ENCODE measurements at places on chromosomes 7 and 10.

- no peak for DNase-seq
- no peaks in the 10 kb centered on the region for H3K27me3 ChIP-seq
- 0 out of 2 replicates have a peak, but pooled peaks cover 2% of the 10 kb centered on the region for H3K4me1 ChIP-seq
Observed at GRCh38 chr10:30011956-30012647, 47.3 kb downstream of the JCAD start.

- H3K27ac ChIP-seq, result no peak overlapping the region
- H3K36me3 ChIP-seq, result no peaks in the 10 kb centered on the region
- no peak overlapping the region for H3K4me3 ChIP-seq
- DNase-seq, result no peak
- H3K4me1 ChIP-seq, result peaks cover 3% of the 10 kb centered on the region
Observed at GRCh38 chr7:151330661-151331060, 11.0 kb upstream of the NUB1 start.

DNA sequence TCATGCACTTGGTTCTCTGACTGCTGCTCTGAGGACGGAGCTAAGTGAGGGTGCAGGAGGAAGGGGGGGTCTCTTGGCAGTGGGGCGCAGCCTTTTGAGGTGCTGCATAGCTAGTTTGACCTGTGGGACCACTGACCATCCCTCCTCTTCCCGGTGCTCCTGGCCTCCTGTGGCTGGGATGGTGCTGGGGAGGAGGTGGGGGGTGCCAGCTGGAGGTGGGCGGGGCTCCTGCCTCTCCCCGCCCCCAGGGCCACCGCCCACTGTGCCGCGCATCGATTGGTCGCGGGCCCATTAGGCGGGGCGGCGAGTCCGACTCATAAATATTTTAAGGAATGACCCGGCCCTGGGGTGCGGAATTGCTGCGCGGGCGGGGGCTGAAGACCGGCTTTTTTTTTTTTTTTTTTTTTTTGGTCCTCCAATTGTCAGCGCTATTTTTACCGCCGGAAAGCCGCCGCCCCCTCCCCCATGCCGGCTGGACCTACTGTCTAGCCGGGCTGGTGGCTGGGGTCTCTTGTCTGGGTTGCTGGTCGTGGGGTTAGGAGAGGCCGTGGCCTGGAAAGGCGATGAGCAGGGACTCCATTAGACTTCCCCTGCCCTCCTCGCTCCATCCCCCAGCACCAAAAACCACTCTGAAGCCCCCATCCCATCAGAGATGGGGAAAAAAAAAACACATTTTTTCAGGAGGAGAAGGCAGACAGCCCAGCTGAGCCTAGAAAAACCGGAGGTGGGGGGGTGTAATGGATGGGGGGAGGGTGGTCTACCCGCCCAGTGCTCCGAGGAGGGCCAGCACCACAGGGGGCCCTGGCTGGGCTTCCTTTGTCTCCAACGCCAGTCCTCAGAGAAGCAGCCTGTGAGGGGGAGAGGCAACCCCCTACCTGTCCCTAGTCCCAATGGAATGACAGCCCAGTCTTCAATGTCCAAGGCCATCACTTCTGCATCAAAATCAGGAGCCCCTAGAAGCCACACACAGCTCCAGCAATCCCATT lies 6.4 kb downstream of the SH2B2 start:
- peak overlapping the region; percentile 28 for H3K4me3 ChIP-seq
- H3K27me3 ChIP-seq, result peaks cover 2% of the 10 kb centered on the region
- no peaks in the 10 kb centered on the region for H3K36me3 ChIP-seq
- H3K4me1 ChIP-seq, result peaks cover 2% of the 10 kb centered on the region

DNA sequence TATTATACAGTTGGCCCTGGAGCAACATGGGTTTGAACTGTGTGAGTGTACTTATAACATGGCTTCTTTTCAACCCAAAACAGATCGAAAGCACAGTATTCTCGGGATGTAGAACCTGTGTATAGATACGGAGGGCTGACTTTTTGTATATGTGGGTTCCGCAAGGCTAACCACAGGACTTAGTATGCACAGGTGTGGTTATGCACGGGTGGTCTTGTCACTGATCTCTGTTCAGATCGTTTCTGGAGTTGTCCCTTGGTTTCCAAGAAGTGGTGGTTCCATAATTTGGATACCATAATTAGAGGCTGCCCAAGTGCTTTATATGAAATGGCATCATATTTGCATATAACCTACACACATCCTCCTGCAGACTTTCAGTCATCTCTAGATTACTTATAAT lies 10.9 kb upstream of the BHLHA15 start:
- H3K27me3 ChIP-seq, result no peaks in the 10 kb centered on the region
- no peak overlapping the region for H3K4me3 ChIP-seq
- no peaks in the 10 kb centered on the region for H3K4me1 ChIP-seq
- DNase-seq, result no peak
- no peak overlapping the region for H3K27ac ChIP-seq
- H3K36me3 ChIP-seq, result peaks cover 4% of the 10 kb centered on the region

GRCh38 chr10:123398180-123398591 lies 244.0 kb downstream of the BUB3 start:
- no peak for DNase-seq
- no peak overlapping the region for H3K4me3 ChIP-seq
- no peaks in the 10 kb centered on the region for H3K27me3 ChIP-seq
- no peaks in the 10 kb centered on the region for H3K36me3 ChIP-seq
- no peaks in the 10 kb centered on the region for H3K4me1 ChIP-seq
- no peak overlapping the region for H3K27ac ChIP-seq

- peak; percentile 93 for DNase-seq
- H3K36me3 ChIP-seq, result no peaks in the 10 kb centered on the region
- no peak within 1 kb of the TSS for H3K27ac ChIP-seq
- H3K4me3 ChIP-seq, result peak within 1 kb of the TSS; percentile 62
- H3K27me3 ChIP-seq, result peaks cover 37% of the 10 kb centered on the region
Observed at GRCh38 chr10:27745732-27746396, at the start of gene MKX. TSS of gene MKX (minus strand) at chr10:27745819. CDS start at chr10:27743415, 2,404 bp downstream.

- H3K27ac ChIP-seq, result no peak overlapping the region
- no peaks in the 10 kb centered on the region for H3K36me3 ChIP-seq
- H3K4me3 ChIP-seq, result no peak overlapping the region
- DNase-seq, result no peak
- no peaks in the 10 kb centered on the region for H3K27me3 ChIP-seq
Observed at GRCh38 chr10:109959259-109960145, 36.2 kb upstream of the XPNPEP1 start.

GRCh38 chr7:81886211-81886764 lies 116.4 kb upstream of the HGF start:
- no peak overlapping the region for H3K4me3 ChIP-seq
- DNase-seq, result no peak
- H3K27ac ChIP-seq, result no peak overlapping the region
- no peaks in the 10 kb centered on the region for H3K27me3 ChIP-seq

DNA sequence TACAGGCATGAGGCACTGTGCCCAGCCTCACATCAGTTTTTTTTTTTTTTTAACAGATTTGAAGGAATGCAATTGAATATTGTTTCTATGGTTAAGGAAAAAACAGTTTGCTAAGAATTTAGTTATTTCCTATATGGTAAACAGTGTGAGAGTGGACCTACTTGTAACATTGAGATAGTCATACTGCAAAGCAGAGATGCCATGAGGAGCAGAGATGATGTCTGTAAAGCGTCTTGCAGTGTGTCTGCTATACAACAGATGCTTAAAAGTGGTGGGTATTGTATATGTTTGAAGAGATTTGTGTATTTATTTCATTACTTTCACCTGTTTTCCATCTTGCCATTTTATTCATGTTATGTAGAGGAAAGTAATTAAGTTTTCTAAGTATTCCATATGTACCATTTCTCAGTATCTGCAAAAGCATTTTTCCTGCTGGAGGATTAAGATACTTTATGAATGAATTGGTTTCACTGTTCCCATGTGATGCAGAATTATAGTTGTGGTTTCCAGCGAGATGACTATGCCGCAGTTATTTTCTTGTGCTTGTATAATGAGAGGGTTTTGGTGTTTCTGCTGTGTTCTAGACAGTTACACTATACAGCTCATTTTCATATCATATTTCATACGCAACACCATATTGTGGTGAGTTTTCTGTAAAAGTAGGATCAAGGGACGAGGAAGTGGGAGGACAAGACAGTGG lies 26.6 kb downstream of the TET1 start:
- H3K27ac ChIP-seq, result no peak overlapping the region
- no peak overlapping the region for H3K4me3 ChIP-seq
- peaks cover 14% of the 10 kb centered on the region for H3K36me3 ChIP-seq
- no peaks in the 10 kb centered on the region for H3K27me3 ChIP-seq
- H3K4me1 ChIP-seq, result no peaks in the 10 kb centered on the region

GRCh38 chr7:149722356-149722957 lies 50.9 kb downstream of the ZNF467 start:
- H3K4me1 ChIP-seq, result no peaks in the 10 kb centered on the region
- no peaks in the 10 kb centered on the region for H3K27me3 ChIP-seq
- H3K36me3 ChIP-seq, result peaks cover 3% of the 10 kb centered on the region

DNA sequence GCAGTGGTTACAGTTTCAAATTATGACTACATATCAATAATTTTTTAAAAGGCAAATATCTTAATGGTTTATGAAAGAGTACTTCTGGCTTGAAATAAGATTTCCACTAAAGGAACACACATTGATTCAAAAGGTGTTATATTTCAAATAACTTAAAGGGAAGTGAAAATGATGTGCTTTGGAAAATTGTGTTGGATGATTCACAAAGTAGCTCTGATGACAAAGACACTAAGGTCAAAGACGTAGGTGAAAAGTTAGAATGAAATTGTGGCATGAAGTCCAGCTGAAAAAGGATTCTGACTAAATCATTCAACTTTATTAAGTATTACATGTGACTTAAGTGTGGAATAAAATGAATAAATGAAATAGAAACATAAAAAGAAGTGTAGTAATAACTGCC lies 20.8 kb upstream of the OR2A5 start:
- no peak overlapping the region for H3K4me3 ChIP-seq
- no peak for DNase-seq
- no peaks in the 10 kb centered on the region for H3K36me3 ChIP-seq
- H3K4me1 ChIP-seq, result no peaks in the 10 kb centered on the region
- H3K27ac ChIP-seq, result no peak overlapping the region
- H3K27me3 ChIP-seq, result no peaks in the 10 kb centered on the region

- DNase-seq, result no peak
Observed at GRCh38 chr10:75643944-75644692, 212.7 kb downstream of the LRMDA start.

GRCh38 chr7:37128327-37129034 lies 320.2 kb downstream of the ELMO1 start:
- H3K27ac ChIP-seq, result no peak overlapping the region
- DNase-seq, result no peak
- H3K4me3 ChIP-seq, result no peak overlapping the region
- H3K27me3 ChIP-seq, result no peaks in the 10 kb centered on the region

GRCh38 chr7:117047496-117047895 lies 94.2 kb downstream of the ST7 start:
- H3K27me3 ChIP-seq, result no peaks in the 10 kb centered on the region
- DNase-seq, result no peak
- no peak overlapping the region for H3K27ac ChIP-seq
- H3K36me3 ChIP-seq, result no peaks in the 10 kb centered on the region

DNA sequence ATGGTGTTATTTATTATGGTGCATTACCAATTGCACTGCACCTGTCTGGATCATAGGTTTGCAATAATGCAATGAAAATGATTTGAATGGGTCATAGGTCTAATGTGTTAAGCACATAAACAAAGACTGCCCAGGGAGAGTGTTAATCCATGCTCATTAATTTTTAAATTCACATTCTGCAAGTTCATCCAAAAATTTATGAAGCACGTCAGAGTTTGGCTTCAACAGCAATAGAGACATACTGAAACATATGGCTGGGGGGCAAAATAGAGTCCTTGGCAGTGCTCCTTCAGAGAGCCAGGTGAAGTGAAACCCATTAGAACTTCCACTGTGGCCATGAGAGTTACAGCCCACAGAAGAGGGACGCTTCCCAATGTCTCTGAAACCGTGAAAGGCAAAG lies 441.1 kb downstream of the POM121L12 start:
- DNase-seq, result no peak
- no peak overlapping the region for H3K4me3 ChIP-seq
- no peak overlapping the region for H3K27ac ChIP-seq
- no peaks in the 10 kb centered on the region for H3K27me3 ChIP-seq
- no peaks in the 10 kb centered on the region for H3K36me3 ChIP-seq

- no peak for DNase-seq
- peaks cover 2% of the 10 kb centered on the region for H3K36me3 ChIP-seq
- H3K27me3 ChIP-seq, result no peaks in the 10 kb centered on the region
- no peak overlapping the region for H3K27ac ChIP-seq
Observed at GRCh38 chr10:21823617-21824016, 179.9 kb downstream of the DNAJC1 start.

- no peaks in the 10 kb centered on the region for H3K4me1 ChIP-seq
- no peak overlapping the region for H3K4me3 ChIP-seq
- no peak for DNase-seq
- no peaks in the 10 kb centered on the region for H3K36me3 ChIP-seq
- H3K27ac ChIP-seq, result no peak overlapping the region
- no peaks in the 10 kb centered on the region for H3K27me3 ChIP-seq
Observed at GRCh38 chr7:117564080-117564479, 84.3 kb downstream of the CFTR start.

- no peak for DNase-seq
- no peaks in the 10 kb centered on the region for H3K27me3 ChIP-seq
- H3K36me3 ChIP-seq, result peaks cover 14% of the 10 kb centered on the region
- H3K27ac ChIP-seq, result no peak overlapping the region
- no peak overlapping the region for H3K4me3 ChIP-seq
Observed at GRCh38 chr7:148746135-148746534, 47.4 kb downstream of the CUL1 start.

Measured in H1 (cell line).